ENCODE measurements at places on chromosomes 11 and 22.

DNA sequence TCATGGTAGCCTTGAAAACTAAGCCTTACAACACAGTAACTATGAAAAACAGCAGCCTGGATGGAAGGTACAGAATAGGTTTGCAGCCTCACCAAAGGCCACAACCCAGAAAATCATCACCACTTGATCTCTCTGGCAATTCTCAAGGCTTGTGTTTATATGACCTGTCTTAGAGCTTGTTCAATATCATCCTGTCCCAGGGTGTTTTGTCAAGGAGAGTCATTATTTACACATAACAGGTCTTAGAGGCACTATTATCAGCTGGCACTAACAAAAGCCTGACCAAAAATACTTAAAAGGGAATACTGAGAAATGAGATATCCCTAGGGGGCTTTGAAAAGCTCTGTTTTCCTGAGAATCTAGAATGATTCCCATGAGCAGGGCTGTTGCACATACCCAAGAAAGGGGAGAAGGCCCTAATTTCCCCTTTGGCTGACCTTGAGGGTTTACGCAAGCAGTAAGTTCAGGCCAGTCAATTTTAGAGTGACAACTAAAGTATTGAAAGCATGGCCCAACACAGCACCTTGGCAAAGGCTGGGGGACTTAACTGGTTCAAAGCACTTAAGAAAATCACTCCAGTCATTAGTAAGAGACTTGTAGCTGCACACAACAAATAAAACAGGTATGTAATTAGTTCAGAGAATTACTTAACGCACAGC is 7.9 kb downstream of the SC5D start:
- DNase-seq, result peak; percentile 22

GRCh38 chr11:101133190-101133589 is 3.6 kb upstream of the PGR start:
- peak; percentile 33 for DNase-seq

DNA sequence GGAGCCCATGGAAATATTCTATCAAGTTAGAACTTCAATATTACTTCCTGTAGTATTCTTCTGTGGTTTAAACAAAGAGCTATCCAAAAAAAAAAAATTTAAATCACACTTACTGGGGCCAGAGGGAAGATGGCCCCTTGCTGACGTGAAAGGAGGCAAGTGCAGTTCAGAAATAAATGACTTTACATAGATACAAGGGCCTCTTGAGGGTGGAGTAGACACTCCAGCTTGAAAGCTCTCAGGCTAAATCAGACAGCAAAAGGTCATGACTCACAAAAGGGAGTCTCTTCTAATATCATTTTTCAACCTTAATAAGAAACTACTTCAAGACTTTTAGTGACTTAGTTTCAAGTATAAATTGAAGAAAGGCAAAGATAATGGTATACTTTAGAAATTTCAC is 1160.3 kb downstream of the FAM181B start:
- DNase-seq, result no peak

GRCh38 chr22:44068422-44069191 is 44.5 kb downstream of the PARVB start:
- no peak for DNase-seq

- no peak for DNase-seq
Observed at GRCh38 chr11:45786272-45786671, 18.7 kb upstream of the SLC35C1 start.

DNA sequence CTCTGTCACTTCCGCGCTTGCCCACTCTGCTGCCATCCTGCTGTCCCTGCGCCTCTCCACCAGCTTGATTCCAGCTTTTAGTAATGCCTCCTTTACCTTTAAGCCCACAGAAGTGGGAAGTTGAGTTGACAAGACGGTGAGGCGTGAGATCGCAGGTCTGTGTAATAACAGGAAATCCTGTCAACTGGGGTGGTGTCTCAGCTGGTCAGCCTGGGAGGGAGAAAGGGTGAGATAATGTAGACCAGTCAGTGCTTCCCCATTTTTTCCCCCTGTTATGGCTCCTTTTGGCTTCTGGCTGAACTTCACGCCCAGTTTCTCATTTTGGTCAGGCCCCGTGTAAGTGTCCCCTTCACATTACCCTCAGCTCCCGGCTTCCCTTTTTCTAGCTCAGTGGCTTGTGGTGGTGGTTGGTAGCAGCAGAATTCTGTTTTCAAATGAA is 98.9 kb downstream of the TRAF6 start:
- no peak for DNase-seq

GRCh38 chr11:94120946-94121345 is 7.7 kb upstream of the PANX1 start:
- DNase-seq, result peak; percentile 52

DNA sequence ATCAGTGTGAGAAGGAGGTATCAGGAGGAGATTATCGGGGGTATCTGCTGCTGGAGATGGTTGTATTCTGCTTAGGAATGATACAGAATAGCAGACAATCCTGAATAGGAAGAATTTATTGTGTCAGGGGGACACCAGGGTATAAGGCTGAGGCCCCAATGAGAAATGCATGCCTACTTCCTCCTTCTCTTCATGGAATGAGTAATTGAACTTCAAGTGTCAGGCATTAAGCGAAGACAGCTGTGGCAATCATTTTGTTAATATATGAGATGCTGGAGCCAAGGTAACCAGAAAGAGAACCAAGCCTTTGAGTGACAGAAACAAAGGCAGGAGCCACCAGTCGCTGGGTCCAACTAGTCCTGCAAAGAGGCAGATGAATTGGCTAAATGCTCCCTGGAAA is 49.1 kb downstream of the KIRREL3 start:
- no peak for DNase-seq

GRCh38 chr22:28585324-28585723 is 94.3 kb downstream of the TTC28 start:
- DNase-seq, result no peak

DNA sequence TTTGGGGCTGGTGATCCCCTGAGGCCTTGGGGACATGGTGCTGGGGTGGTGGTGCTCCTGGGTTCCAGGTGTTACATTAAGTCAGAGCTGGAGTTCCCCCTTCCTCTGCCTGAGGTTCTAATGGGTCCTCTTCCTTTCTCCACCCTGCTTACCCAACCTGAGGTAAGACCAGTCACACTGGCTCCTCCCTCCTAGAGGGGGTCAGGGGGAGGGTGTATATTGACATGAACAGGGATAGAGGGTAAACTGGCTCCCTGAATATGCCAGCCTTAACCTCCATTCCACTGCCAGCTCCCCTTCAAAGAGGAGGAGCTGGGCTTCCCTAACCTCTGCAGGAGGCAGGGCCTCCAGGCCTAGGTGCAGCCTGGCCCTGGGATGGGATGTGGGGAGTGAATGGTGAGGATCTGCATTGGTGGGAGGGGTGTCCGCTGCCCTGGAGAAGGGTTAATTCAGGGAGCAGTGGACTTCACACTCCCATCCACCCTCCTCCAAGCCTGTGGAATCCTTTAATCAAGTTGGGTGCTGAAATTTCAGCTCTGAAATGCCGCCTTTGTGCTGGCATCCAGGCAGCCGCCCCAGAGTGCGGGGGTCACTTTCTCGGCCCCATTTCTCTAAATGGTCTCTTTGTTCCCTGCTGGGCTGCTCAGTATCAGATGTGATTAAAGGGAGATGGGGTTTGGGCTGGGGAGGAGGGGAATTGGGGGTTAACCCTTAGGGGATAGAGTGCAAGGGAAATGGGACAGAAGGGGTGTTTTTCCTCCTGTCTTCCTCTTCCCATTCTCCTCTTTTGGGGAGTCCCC is 15.2 kb downstream of the POLR2F start:
- no peak for DNase-seq

- DNase-seq, result peak; percentile 14
Observed at GRCh38 chr11:119108146-119108856, 1.2 kb downstream of the C2CD2L start.

GRCh38 chr11:57514538-57515331 is 767 bp downstream of the SLC43A1 start:
- DNase-seq, result peak; percentile 27

DNA sequence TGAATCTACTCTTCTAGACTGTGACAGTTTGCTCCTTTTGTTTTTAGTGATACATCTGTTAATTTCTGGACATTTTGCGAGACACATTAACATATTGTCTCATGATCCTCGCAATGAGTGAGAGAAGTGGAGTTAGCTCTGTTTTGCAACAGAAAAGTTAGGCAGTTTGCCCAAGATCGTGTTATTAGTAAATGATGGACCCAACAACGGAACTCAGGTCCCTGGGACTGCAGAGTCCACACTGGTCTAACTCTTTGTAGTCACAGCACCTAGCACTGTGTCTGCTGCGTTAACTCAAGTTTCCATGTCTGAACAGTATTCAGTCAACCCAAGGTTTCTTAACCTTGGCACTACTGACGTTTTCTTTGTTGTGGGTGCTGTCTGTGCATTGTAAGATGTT is 3.2 kb downstream of the DEPDC7 start:
- no peak for DNase-seq

DNA sequence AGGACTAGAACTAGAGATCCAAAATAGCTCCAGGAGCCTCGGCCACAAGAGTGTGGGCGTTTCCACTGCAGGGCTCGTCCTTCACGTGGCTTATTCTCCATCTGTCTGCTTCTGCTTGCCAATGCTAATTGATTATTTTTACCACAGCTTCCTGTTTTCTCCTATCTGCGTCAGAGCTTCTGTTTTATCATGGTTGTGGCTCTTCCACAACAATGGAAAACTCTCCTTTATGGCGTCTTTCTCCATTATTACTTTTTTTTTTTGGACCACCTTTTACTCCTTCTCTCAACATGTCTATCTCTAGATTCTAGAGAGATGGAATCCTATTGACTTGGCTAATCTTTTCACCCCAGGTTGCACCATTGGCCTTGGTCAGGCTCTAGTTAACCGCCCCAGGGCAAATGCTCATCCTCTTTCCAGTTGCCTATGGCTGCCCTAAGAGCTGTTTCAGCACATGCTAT is 25.9 kb downstream of the CAT start:
- no peak for DNase-seq

- no peak for DNase-seq
Observed at GRCh38 chr11:109784536-109784935, 308.7 kb upstream of the ZC3H12C start.

- peak; percentile 86 for DNase-seq
Observed at GRCh38 chr22:31075961-31076360, 5.2 kb upstream of the SMTN start.
